ENCODE measurements at places on chromosomes 4 and X. TPM values are rescaled to one million over a fixed set of nuclear protein-coding genes. Genes with fewer than 3 reads are reported as not detected.

UGT2A1 gene
- 1.9 TPM for total RNA-seq

MAOB gene
- 2.0 TPM for total RNA-seq

CXXC4 gene
- 1.3 TPM for total RNA-seq

NUDT10 gene
- 0.68 TPM for total RNA-seq

TMLHE gene
- total RNA-seq, result 12.8 TPM

PLP2 gene
- 181 TPM for total RNA-seq

PITX2 gene
- 3.2 TPM for total RNA-seq

HTR2C gene
- not detected for total RNA-seq

DTHD1 gene
- total RNA-seq, result 0.21 TPM

NEIL3 gene
- total RNA-seq, result 1.1 TPM

MAGEB6B gene
- not detected for total RNA-seq

TMEM47 gene
- 12.7 TPM for total RNA-seq

SHROOM2 gene
- 11.0 TPM for total RNA-seq

CCDC110 gene
- total RNA-seq, result not detected

RAB39B gene
- total RNA-seq, result not detected

GABRG1 gene
- not detected for total RNA-seq

DDX3X gene
- 383 TPM for total RNA-seq

CENPVL1 gene
- total RNA-seq, result not detected

HMGN5 gene
- total RNA-seq, result 0.89 TPM

FHDC1 gene
- total RNA-seq, result 24.8 TPM

CSAG2 gene
- total RNA-seq, result not detected

PLK4 gene
- 5.0 TPM for total RNA-seq

TMSB15B gene
- total RNA-seq, result 3.4 TPM

IQCM gene
- not detected for total RNA-seq

GUCY1B1 gene
- total RNA-seq, result 2.0 TPM

CT45A3 gene
- total RNA-seq, result not detected

CSN1S1 gene
- total RNA-seq, result not detected

CXCL8 gene
- not detected for total RNA-seq

GALNT7 gene
- total RNA-seq, result 7.9 TPM

RGN gene
- 1.8 TPM for total RNA-seq

CCSER1 gene
- total RNA-seq, result 14.3 TPM

SETD7 gene
- 41.8 TPM for total RNA-seq

CLCN5 gene
- 12.7 TPM for total RNA-seq

XAGE1A gene
- total RNA-seq, result not detected

LSM6 gene
- 23.8 TPM for total RNA-seq

OPRPN gene
- total RNA-seq, result not detected

PDGFRA gene
- 16.6 TPM for total RNA-seq

TKTL2 gene
- total RNA-seq, result not detected

ATRX gene
- 87.8 TPM for total RNA-seq

EREG gene
- total RNA-seq, result 9.5 TPM

CD38 gene
- 0.62 TPM for total RNA-seq

SYP gene
- 0.30 TPM for total RNA-seq

GK gene
- 8.5 TPM for total RNA-seq

ADH1A gene
- total RNA-seq, result not detected

EBP gene
- total RNA-seq, result 43.4 TPM

FAM241A gene
- 2.8 TPM for total RNA-seq

XAGE1B gene
- total RNA-seq, result not detected
